ENCODE measurements at places on chromosomes 1 and 21.

GRCh38 chr1:52268372-52268771 lies 97.6 kb downstream of the CC2D1B start:
- DNase-seq: no peak

DNA sequence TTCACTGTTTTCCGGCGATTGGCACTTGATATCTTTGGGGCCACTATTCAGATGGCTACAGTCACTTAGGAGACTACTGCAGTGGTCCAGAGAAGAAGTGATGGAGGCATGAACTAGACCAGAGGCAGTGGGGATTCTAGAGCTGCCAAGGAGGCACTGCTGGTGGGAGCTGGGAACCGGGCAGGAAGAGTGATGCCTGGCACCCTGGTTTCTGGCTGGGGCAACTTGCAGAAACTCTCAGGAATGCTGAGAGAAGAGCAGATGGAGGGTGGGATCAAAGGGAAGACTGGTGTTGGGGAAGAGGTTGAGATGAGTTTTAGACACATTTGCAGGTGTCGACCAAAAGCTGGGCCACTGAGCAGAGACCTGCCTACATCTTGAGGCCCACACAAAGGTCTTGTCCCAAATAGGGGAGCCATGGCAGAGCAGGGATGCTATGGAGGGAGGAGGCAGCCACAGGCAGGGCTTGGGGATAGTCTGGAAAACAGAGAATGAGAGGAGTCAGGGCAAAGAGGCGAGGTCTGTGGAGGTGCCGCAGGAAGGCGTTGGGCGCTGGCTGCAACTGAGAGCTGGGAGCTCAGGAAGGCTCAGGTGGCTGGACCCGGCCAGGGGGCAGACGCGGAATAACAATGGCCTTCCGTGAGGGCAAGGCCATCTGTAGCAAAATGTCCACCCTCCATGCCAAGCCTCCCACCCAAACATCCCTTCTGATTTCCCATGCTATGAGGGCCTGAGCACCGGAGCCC lies 118.9 kb downstream of the TOMM20 start:
- no peak for DNase-seq

DNA sequence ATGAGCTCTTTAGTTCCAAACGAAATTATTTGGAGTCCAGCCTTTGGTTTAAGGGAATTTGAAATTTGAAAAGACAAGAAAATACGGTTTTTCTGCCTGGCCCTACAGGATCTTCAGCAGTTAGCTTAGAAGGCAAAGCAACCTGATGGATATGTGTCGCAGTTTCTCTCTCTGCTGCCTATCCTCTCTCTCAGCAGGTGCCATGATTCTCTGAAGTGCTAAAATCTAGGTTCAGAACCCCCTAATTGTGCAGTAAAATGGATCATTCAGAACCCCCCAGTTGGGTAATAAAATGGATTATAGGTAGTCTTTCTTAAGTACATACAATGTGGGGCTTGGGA lies 446 bp upstream of the DEPDC1 start:
- DNase-seq: no peak

DNA sequence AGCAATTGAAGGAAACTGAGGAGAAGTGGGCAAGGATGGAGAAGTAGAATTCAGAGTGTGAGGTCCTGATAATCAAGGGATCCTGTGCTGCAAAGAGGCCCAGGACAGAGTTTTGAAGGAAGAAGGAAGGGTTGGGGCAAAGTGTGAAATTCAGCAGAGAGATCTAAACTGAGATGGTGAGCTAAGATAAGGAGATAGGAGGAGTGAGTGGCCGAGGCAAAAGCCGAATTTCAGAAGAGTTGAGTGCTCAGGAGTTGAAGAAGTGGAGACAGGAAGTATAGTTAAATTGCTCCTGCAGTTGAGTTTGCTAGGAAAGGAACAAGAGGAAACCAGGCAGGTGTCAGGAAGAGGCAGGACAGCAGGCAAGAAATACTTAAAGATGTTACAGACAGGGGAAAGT lies 16.4 kb upstream of the MAPKAPK2 start:
- no peak for DNase-seq

Measured in GOT3 (cell line).